ENCODE measurements at places on chromosomes 12 and 14.
A peak's percentile ranks its signal among the peaks of the same experiment; 100 is the strongest.

- DNase-seq: no peak
Measured at GRCh38 chr14:92597906-92598905, 84.6 kb downstream of the RIN3 start.

DNA sequence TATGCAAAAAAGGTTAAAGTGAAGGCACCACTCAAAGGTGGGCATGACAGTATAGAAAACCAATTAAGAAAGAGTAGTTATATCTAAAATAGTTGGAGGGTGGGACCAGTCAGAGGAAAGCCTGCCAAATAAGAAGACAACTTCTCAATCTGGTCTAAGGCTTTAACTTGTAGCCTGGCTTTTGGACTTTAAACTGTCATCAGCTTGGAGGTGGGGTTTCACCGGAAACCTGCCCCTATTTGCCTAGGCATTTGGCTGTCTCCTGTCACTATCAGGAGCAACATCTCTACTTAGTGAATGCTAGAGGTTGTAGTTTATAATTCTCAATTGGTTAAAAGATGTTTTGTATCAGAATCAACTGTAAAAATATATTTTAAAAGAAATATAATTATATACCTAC is 107.3 kb downstream of the SLCO1B3 start:
- DNase-seq: no peak

DNA sequence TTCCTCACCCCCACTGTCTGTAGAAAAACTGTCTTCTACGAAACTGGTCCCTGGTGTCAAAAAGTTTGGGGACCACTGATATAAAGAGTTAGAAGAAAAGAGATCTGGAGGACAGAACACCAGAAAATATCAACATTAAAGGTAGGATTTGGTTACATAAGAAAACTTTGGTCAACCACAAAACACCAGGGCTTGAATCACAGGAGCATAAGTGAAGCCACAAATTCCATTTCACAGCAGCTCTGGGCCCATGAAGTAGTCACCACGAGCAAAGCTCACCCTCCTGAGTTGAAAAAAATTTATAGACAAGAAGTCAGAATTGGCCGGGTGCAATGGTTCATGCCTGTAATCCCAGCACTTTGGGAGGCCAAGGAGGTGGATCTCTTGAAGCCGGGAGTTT is 19.4 kb downstream of the RALGAPA1 start:
- DNase-seq: no peak

GRCh38 chr12:41367726-41368405 is 179.7 kb downstream of the PDZRN4 start:
- no peak for DNase-seq

GRCh38 chr12:47033789-47034555 is 45.4 kb upstream of the PCED1B start:
- DNase-seq: no peak

- no peak for DNase-seq
Measured at GRCh38 chr14:93269341-93270068, 62.4 kb downstream of the UBR7 start.

DNA sequence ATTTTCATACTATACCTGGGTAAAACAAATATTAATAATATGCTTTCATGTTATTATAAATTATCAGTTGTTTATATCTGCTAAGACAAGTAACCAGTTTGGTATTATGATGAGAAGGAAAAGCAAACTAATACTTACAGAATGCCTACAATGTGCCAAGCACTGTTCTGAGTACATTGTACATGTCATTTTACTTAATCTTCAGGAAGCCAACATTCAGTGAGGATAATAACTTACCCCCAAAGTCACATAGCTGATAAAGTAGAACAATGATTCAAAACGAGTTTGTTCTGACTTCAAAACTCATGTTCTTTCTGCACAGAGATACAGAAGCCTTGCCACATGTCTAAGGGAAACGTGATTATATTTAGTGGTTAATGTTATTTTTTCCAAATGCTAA is 89.0 kb upstream of the DIO2 start:
- DNase-seq: no peak

DNA sequence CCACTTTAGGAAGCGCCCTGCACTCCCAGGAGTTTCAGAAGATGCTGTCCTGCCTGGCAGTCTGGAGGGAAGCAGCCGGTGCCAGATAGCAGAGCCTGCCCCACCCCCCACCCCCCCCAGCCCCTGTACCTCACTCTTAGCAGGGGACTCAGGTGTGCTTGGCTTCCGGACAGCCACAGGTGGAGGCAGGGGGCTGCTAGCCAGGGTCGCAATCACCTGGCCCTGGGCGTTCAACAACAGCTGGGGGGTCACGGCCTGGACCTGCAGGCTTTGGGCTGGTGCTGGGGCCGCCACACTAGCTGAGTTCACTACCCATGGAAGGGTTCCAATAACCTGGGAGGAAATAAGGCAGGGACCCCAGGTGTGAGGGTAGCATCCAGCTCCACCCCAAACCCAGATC is 22.0 kb downstream of the POU6F1 start:
- DNase-seq: no peak

- DNase-seq: no peak
Measured at GRCh38 chr12:38713294-38713693, 192.1 kb downstream of the CPNE8 start.

DNA sequence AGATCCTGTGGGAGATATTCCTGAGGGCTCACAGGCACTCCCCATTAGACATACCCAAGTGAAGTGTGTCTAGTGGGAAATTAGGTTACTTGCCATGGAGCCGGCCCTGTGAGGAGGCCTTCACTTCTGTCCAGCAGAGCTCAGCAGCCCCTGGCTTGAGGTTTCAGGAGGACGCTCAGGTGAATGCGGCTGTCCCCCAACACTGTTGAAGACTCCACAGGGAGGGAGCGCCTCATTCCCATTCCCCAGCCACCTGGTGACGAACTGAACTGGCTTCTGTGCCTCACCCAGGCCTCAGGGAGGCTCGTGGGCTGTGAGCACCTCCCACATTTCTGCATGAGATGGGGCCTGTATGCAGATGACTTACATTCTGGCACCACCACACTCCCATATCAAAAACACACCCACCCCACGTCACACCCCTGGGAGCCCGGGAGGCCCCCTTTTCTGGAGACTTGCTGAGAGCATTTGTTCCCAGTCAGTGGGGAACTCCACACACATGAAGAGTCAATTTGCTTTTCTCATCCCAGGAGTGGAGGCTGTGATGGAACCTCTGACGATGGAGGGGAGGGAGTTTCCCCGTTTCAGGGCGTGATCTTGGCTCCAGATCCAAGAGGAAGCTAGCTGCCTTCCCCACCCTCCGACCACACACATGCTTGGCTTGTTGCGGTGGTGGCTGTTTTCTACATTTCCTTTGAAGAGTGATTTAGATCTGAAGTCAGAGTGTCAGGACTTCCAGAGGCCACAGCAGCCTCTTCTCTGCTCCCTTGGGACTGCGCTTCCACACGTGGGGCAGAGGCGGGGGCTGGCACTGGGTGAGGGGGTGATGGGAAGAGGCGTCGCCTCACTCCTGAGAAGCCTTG is 120.7 kb downstream of the ADGRD1 start:
- DNase-seq: peak; percentile 45

- DNase-seq: no peak
Measured at GRCh38 chr12:124682425-124683151, 115.2 kb upstream of the NCOR2 start.

DNA sequence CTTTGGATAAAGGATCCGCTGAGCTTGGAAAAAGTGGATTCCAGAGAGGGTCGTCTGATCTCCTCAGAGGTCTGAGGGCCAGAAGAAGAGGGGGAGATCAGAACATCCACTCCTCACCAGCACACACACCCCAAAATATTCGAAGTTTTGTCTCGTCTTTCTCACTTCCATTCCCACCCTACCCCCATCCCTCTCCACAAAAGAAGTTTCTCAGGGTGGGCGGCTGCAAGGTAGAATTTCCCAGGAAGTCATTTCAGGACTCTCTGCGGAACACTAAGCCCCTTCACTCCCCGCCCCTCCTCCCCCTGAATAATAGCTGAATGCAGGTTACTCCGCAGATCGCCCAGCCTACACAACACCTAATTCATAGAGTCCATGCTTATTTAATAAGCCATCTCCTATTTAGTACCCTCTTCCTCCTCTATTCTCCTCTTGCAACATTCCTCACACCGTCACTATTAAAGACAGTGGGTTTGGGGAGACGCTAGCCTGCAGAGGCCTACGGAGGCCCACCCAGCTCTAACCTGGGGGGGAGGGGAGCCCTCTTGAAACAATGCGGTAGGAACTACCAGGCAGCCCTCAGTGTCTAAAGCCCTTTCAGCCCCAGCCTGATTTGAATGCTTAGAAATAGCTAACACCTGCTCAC is 649 bp upstream of the SALL2 start:
- DNase-seq: no peak

GRCh38 chr14:75783184-75783583 is 122.1 kb downstream of the TTLL5 start:
- no peak for DNase-seq
